ENCODE measurements at places on chromosomes 1 and 21.

GRCh38 chr21:28669971-28670653 lies 322.6 kb downstream of the LTN1 start:
- no peak for DNase-seq

- DNase-seq: no peak
Measured at GRCh38 chr1:52520148-52520547, 32.7 kb downstream of the TUT4 start.

GRCh38 chr21:29002442-29003144 lies 9.9 kb upstream of the LTN1 start:
- peak; percentile 88 for DNase-seq

- DNase-seq: no peak
Measured at GRCh38 chr1:244011786-244012185, 39.3 kb upstream of the ZBTB18 start.

DNA sequence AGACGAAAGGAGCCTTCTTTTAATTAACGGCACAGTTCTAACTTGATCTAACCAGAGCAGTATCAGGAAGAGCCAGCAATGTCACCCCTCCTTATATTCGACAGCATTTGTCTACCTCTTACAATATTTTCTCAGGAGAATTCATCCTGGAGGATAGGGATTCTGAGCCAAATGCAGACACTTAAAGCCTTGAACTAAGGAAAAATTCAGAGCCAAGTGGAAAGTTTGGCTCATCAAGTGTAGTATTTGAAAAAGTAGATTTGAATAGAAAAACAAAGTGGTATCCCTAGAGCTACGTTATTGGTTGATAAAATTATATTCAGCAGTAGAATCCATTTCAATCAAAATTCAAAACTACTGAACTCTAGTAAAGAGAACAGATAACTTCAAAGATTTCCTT lies 732.0 kb upstream of the ADGRL2 start:
- no peak for DNase-seq

GRCh38 chr1:204258213-204259115 lies 44.7 kb upstream of the GOLT1A start:
- peak; percentile 41 for DNase-seq

GRCh38 chr1:221085701-221086375 lies 206.6 kb downstream of the HLX start:
- DNase-seq: no peak

GRCh38 chr21:38293765-38294164 lies 37.0 kb downstream of the KCNJ15 start:
- no peak for DNase-seq

- no peak for DNase-seq
Measured at GRCh38 chr1:39322431-39322830, 117.9 kb downstream of the MACF1 start.

- no peak for DNase-seq
Measured at GRCh38 chr1:172245788-172246187, 174.7 kb upstream of the C1orf105 start.

DNA sequence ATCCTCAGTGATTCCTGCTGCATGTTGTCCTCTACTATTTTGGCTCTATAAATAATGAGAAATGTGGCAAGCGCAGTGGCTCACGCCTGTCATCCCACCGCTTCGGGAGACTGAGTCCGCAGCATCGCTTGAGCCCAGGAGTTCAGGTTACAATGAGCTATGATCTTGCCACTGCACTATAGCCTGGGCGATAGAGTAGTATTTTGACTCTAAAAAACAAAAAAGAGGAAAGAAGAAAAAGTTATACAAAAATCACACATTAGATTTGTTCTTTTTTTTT lies 756 bp upstream of the SLC25A44 start:
- DNase-seq: no peak

GRCh38 chr1:185478877-185479276 lies 161.8 kb upstream of the IVNS1ABP start:
- no peak for DNase-seq
